CD4-positive, alpha-beta T cell treated with Interleukin-17A for 1 hour (primary cell): ENCODE measurements at places on chromosomes 2 and 18.

GRCh38 chr2:1593371-1594122 lies 150.8 kb downstream of the PXDN start:
- no peak for DNase-seq

- DNase-seq = no peak
Measured at GRCh38 chr18:53426666-53427184, 797.7 kb downstream of the MBD2 start.

- DNase-seq = no peak
Measured at GRCh38 chr18:7366597-7366996, 135.7 kb downstream of the LRRC30 start.

DNA sequence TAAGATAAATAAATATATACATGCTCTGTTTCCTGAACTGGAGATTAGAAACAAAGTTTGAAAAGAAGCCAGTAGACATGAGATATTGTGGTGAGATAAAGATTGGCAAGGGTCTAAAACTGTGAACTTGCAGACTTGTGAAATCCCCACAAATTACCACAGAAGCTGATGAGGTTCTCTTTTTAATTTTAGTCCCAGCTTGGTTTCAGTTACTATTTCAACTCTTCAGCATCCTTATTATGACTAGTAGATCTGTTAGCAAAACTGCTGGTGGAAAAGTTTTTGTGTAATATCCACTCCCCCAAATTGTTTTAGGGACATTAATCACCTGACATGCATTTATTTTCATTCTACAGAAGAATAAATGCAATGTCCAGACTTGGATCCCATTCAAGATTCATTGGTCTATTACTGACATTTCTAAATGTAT lies 20.8 kb downstream of the RASGRP3 start:
- DNase-seq = peak; percentile 58

GRCh38 chr18:49582579-49582978 lies 20.7 kb downstream of the LIPG start:
- no peak for DNase-seq

DNA sequence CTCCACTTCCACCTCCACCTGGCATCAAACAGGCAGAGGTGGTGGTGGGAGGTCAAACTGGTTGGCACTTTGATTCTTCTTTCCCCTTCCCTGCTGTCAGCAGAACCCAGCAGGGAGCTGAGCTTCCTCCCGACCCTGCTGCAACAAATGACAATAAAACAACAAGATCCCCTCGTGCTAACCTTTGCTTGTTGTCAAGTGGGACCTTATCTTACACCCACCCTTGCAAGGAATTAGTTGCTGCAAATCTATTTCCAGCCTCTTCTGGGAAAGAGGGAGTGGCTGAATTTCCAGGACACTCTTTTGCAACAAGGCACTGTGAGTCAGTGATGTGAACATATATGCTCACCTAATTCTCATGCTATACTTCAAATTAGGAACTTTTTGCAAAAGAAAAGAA lies 655.1 kb downstream of the DSC3 start:
- no peak for DNase-seq

- DNase-seq = no peak
Measured at GRCh38 chr2:38866773-38867443, 8.8 kb downstream of the DHX57 start.

DNA sequence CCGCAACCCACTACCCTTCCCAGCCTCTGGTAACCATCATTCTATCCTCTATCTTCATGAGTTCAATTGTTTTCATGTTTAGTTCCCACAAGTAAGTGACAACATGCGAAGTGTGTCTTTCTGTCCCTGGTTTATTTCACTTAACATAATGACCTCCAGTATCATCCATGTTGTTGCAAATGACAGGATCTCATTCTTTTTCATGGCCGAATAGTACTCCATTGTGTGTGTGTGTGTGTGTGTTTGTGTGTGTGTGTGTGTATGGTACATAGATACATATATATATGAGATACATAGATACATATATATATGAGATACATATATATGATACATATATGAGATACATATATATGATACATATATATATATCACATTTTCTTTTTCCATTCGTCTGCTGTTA lies 196.3 kb upstream of the STK17B start:
- no peak for DNase-seq

GRCh38 chr18:12282442-12283039 lies 25.5 kb upstream of the TUBB6 start:
- DNase-seq = no peak

- DNase-seq = no peak
Measured at GRCh38 chr2:136572335-136572734, 193.0 kb upstream of the THSD7B start.

GRCh38 chr2:225207471-225207870 lies 165.2 kb upstream of the DOCK10 start:
- no peak for DNase-seq

DNA sequence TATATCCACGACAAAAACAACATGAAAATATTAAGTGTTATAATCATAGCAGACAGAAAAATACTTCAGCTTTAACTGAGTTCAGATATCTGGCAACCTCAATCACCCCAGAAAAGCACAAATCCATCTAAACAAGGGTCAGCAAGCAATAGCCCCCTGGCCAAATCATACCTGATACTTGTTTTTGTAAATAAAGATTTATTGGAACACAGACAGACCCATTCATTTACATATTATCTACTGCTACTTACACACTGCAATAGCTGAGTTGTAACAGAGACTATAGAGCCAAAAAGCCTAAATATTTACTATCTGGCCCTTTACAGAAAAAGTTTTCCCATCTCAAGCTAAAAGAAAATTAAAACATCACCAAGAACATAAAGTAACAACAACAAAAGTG lies 12.8 kb downstream of the FARSB start:
- DNase-seq = no peak
